ENCODE measurements at places on chromosomes 3 and 15. TPM values are rescaled to one million over a fixed set of nuclear protein-coding genes. Genes with fewer than 3 reads are reported as not detected.
A peak's percentile ranks its signal among the peaks of the same experiment; 100 is the strongest.

GRCh38 chr3:127590282-127590592 lies 296 bp downstream of the TPRA1 start:
- DNase-seq: no peak

- DNase-seq: no peak
Observed at GRCh38 chr3:104810896-104811295, 555.8 kb upstream of the ALCAM start.

DNA sequence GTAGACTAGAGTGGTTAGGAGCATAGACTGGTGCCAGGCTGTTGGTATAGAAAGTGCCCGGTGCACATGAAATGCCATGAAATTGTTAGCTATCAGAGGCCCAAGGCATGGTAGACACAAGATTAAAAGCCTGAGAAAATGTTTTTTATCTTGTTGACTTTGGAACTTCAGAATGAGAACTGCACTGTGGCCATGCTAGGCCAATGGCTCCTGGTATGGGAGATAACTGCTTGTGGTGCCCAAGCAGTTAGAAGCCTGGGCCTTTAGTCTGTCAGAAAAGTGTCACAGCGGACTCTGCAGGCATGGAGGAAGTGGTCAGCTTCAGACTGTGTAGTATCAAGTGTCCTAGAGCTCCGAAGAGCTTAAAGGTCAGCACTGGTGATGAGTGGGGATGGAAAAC lies 11.9 kb downstream of the FYCO1 start:
- DNase-seq: no peak

DNA sequence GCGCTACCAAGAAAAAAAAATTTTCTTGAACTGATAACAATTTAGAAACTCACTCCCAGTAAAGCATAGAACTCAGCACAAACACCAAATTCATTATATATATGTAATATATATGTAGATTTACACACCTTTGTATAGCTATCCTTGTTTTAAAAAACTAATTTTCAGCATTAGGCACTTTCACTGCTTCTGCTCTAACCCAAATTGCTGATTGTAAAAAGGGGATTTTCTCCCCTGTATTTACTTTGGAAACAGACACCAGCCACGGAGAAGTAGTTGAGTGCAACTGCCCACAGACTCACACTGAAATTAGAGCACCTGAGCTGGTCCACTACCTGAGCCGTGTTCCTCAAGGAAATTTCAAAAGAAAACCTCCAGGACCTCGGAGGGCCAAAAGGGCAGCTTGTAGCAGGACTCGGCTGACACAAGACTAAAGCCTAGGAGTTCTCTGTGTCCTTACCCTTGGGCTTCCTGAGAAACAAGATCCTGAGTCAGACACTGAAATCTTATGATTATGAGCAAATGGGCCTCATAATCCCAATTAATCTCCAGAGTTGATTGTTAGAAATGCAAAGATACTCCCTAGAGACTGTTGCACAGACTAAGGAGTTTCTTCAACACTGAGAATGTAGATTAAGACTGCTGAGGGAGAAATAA lies 106.0 kb downstream of the TNIK start:
- DNase-seq: no peak

DNA sequence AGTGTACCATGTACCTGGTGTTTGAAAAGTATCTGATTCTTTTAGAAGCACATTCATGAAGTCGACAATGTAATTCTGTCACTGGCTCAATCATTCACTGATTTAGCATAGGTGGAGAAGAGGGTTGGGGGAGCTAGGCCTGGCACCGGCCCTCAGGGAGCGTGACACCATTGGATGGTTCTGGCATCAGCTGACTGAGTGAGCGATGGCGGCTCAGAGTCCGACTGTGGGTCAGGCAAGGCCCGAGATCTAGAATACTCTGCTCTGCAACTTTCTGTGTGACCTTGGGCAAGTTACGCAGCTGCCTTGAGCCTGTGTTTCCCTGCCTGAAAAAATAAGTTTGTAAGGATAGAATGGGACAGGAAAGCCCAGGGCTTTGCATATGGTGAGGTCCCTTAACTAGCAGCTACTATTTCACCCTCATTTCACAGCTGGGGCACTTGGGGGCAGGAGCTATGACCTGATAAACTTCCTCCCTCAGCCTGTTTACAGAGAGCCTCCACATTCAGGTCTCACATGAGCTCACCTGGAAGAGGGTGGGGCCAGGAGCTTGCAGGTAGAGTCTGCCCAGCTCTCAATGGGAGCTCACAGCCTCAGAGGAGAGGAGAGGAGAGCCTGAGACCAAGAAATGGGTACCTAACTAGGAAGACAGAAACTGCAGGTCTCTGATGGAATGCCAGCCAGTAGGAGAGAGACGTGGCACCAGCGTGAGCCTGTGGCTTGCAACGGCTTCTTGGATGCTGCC lies 153.7 kb upstream of the TLE3 start:
- DNase-seq: no peak

- peak; percentile 40 for DNase-seq
Observed at GRCh38 chr3:49785565-49786356, 581 bp downstream of the IP6K1 start.

DNA sequence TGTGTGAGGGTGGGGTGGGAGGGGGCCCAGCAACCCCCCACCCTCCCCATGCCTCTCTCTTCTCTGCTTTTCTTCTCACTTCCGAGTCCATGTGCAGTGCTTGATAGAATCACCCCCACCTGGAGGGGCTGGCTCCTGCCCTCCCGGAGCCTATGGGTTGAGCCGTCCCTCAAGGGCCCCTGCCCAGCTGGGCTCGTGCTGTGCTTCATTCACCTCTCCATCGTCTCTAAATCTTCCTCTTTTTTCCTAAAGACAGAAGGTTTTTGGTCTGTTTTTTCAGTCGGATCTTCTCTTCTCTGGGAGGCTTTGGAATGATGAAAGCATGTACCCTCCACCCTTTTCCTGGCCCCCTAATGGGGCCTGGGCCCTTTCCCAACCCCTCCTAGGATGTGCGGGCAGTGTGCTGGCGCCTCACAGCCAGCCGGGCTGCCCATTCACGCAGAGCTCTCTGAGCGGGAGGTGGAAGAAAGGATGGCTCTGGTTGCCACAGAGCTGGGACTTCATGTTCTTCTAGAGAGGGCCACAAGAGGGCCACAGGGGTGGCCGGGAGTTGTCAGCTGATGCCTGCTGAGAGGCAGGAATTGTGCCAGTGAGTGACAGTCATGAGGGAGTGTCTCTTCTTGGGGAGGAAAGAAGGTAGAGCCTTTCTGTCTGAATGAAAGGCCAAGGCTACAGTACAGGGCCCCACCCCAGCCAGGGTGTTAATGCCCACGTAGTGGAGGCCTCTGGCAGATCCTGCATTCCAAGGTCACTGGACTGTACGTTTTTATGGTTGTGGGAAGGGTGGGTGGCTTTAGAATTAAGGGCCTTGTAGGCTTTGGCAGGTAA lies 8.1 kb downstream of the FAM131A start:
- DNase-seq: peak; percentile 61

- DNase-seq: peak; percentile 70
Observed at GRCh38 chr3:11770477-11771391, 76.0 kb downstream of the TAMM41 start.

SGO1 gene
- 10.1 TPM for polyA plus RNA-seq

PLD1 gene
- polyA plus RNA-seq: 35.2 TPM

Data from cardiac muscle cell (in vitro differentiated cells and primary cell).